ENCODE measurements at places on chromosomes 1 and 21. TPM values are rescaled to one million over a fixed set of nuclear protein-coding genes. Genes with fewer than 3 reads are reported as not detected.

The LAPTM5 gene
- 21.6 TPM for total RNA-seq

The EXO1 gene
- 17.5 TPM for total RNA-seq

The KCNA2 gene
- total RNA-seq: not detected

The FCER1G gene
- 2.1 TPM for total RNA-seq

The C8A gene
- not detected for total RNA-seq

The APCS gene
- not detected for total RNA-seq

The NUDT4B gene
- not detected for total RNA-seq

The DNTTIP2 gene
- 96.5 TPM for total RNA-seq

The RHBG gene
- total RNA-seq: not detected

Measured in MCF 10A (cell line).